ENCODE measurements at places on chromosomes 12 and 14.
A peak's percentile ranks its signal among the peaks of the same experiment; 100 is the strongest.

GRCh38 chr12:27534060-27534764 is 10.2 kb downstream of the PPFIBP1 start:
- peak; percentile 41 for DNase-seq

DNA sequence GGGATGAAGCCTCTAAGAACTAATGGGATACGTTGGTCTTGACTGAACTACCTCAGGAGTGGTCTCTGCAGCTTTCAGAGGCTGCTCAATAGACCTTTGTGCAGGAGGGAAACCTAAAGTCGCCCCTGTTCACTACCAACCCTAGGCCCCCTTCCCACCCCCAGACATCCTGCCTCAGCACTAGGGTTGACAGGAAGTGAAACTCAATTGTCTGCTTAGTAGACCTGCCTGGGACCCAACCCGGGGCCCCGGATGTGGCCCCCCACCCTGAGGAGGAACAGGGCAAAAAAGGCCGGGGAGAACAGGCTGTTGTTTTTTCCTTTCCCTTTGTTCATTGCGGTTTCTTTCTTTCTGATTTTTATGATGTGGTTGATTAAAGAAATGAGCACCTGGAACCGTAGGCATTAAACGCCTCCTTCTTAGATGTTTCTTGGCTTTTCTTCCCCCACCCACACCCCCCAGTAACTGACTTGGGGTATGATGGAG is 1.6 kb upstream of the DGKA start:
- DNase-seq: no peak

DNA sequence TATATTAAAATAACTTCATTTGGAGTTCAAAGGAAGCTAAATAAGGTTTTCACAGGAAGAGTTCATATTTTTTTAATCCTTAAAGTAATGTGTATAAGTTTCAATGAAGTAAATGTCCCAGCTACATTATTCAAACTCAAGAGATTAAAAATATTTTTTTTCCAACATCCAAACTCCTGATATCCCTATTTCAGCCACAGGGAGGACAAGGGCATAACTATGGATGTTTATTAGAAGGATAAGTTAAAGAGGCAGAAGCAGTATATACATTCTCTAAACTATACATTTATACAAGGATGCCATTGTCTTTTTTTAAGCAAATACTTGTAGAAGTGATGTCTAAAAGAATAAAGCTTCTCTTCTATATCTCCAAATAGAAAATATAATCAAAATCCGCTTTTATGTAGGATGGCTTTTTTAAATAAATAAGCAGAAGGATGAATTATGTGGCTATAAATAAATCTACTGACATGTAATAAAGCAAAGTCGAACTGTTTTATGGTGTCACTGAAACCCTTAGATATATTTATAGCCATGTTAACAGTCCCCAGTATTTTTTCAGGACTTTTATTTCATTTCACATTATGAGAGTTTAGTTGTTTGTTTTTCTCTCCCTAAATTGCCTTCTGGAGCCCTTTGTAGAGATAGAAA is 936.5 kb downstream of the DIO2 start:
- DNase-seq: no peak

DNA sequence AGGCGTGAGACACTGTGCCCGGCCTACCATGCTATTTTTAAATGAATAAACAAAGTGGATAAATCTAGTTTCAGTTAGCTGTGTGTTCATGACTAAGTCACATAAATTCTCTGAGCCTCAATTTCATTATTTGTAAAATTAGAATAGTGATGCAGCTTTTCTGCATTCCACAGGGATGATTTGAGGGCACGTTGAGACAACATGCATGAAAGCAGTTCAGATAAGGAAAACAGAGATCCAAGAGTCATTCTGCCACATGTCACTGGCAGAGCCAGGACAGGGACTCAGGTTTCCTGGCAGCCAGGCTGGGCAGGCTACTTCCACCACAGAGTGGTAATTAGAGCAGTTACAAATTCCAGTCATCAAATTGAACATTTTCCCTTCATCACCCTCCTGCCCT is 2.9 kb upstream of the PPP4R4 start:
- DNase-seq: no peak

- DNase-seq: no peak
Measured at GRCh38 chr12:89862511-89863445, 154.1 kb upstream of the ATP2B1 start.

DNA sequence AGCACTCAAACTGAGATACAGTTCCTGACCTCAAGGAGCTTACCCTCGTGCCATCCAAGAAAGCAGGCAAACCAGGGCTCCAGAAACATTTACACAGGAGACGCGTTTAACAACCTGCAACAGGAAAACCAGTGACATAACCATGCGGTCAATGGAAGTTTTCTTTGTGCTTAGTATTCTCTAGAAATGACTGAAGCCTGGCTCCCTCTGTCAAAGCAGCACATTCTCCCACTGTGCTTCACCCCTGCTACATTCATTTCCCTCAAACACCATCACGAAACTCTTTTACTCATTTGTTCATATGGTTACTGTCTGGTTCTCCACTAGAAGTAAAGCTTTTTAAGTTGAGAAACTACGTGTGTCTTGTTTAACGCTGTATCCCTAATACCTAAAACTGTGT is 161.3 kb upstream of the CCND2 start:
- no peak for DNase-seq

DNA sequence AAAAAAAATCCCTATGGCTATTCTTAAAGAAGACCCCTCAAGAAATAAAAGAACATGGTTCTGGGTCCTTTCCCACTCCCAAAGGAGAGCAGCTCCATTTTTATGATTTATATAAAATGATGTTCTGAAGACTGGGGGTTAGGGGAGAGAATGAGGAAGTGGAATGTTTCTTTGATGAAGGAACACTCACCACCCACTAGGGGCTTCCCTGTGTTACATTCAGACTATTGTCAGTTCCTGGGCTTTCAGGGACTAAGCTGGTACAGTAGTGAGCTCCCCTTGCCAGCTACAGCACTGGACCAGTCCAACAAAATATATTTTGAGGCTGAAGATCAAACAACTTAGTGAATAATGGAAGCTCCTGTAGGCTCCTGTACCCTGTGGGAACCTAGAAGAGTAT is 98.9 kb downstream of the HMGA2 start:
- no peak for DNase-seq

- peak; percentile 29 for DNase-seq
Measured at GRCh38 chr12:20194171-20194570, 174.2 kb upstream of the PDE3A start.

- no peak for DNase-seq
Measured at GRCh38 chr14:85454226-85454813, 75.6 kb upstream of the FLRT2 start.

DNA sequence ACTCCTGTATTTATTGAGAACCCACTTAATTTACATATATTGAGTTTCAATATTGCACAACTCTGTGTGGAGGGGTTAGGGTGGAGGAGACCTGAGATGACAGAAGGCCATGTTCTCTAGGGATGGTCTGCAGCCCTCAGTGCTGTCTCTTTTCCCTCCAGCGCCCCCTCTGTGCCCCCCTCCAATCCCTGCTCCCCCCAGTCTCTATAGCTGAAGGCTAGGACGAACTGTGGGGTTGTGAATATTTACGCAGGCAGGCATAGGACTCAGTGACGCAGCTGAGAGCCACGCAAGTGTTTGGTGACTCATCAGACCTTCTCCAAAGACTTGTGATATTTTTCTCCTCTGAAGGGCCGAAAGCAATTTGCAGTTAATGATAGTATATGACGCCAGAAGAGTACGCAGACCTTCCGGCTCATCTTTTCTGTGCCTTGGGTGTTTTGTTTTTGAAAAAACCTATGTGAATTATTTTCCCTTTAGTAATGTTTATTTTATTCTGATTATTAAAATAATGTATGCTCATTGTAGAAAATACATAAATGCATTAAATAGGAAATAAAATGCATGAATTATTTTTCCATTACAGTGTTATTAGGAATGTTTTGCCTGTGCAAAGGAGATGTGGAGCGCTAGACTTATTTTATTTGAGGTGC is 85.3 kb downstream of the SLC25A47 start:
- peak; percentile 91 for DNase-seq

GRCh38 chr12:96462571-96463280 is 26.7 kb upstream of the CFAP54 start:
- no peak for DNase-seq

DNA sequence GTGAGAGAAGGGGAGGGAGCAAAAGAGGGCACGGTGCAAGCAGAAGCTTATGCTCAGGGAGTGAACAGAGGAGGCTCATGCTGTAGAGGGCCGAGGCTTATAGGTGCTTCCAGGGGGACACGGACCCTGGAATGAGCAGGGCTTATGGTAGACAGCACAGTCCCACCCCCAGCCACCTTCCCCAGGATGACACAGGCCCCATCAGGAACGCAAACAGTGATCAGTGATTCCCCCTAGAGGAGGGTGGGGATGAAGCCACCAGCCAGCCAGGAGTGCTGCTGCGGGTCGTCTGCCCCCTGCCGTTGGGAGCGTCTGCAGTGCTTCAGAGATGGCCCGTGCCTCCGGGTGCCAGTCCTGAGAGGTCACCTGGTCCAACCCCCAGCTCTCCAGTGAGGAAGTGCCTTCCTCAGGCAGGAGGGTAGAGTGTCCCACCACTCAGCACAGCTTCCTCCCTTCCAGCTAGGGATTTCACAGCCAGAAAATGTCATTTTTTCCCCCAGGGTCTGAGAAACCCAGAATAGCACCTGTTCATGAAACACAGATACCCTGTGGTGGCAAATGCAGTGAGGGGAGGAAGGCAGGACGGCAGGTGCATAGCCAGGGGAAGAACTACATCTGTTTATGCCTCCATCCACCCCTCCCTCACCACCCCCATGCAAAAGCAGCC is 60.7 kb downstream of the SLC6A12 start:
- DNase-seq: peak; percentile 23

- no peak for DNase-seq
Measured at GRCh38 chr14:71672596-71672995, 259.6 kb upstream of the RGS6 start.

GRCh38 chr14:100467939-100468338 is 119.3 kb downstream of the BEGAIN start:
- DNase-seq: no peak

DNA sequence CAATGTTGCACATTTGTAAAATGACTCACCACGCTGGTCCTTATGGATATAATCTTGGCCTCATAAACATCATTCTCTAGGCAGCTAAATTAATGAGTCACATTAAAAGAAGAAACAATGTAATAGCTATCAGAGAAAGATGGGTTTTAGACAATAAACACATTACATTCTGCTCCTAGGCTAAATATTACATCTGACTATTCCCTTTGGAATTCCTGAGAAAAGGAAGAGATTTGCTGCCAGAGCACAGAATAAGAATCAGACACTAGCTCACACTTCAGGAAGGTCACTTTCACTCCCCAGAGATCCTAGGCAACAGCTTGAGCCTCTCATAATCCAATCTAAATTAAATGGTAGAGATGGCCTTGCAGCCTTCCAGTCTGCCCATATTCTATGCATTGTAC is 218.2 kb downstream of the PTPRO start:
- no peak for DNase-seq

GRCh38 chr12:3931206-3931605 is 58.0 kb upstream of the PARP11 start:
- DNase-seq: no peak

- DNase-seq: no peak
Measured at GRCh38 chr14:61233436-61233956, 47.6 kb downstream of the TMEM30B start.

- DNase-seq: peak; percentile 72
Measured at GRCh38 chr14:62692490-62693106, 352.7 kb downstream of the KCNH5 start.

- no peak for DNase-seq
Measured at GRCh38 chr12:8615206-8615605, 2.5 kb upstream of the AICDA start.

DNA sequence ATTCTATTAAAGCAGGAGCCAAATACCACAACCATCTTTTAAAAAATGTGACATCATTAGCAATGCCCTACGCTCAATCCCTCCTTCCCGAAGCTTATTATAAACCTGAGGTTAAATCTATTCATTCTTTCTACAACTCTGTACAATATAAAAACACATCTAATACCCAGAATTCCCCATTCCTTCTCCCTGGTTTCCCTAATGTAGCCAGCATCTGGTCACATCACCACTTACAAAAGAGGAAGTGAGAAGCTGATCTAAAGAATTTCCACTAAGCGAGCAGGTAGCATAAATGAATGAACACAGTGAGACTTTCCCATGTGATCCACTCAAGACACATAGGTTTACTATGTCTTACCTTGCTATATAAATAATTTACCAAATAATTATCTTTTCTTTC is 90.4 kb downstream of the LRP6 start:
- DNase-seq: no peak

DNA sequence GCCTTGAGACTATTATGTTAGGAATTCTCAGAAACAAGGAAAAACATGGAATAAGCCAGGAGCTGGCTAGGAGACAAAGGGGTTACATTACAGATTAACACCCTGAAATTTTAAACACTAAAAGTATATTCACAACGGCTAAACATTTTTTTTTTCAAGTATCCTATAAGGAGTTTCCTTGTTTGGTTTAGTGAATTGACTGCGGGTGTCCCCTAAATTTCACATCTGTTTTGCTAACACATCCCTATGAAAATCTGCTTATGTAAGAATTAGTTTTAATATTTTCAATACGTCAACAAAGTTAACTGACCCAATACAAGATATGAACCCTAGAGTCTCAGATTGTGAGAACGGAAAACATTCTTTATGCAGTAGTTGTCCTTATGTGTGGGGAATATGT is 19.0 kb downstream of the TAOK3 start:
- no peak for DNase-seq

DNA sequence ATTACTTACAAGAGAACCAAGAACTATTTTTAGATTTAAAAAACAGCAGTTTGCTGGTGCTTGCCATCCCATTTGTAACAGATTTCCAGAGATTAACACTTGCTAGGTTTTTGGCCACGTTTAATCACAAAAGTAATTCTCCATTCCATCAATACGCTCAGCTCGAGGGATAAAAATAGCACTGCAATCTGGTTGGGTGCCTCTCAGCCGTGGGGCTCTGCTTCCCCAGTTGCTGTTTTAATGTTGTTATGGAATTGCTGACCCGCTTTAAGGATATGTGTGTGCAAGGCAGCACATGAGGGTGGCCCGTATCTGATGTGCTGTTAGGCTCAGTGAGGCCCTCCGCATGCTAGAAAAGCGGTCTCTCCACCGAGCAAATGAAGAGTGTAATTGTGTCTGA is 222.2 kb upstream of the TMEM260 start:
- DNase-seq: no peak

DNA sequence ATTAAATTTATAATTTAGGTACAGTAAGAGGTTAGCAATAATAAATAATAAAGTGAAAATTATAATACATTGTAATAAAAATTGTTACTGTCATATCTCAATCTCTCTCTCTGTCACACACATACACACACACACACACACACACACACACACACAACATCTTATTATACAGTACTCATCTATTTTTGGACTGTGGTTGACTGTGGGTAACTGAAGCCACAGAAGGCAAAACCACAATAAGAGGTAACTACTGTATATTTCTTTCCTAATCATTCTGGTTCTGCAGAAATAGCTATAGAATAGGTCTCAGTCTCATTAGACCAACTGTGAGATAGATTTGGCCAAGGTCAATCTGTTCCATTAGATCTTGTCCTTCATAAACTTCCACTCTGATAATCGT is 33.1 kb upstream of the PTPRO start:
- DNase-seq: peak; percentile 14
